ENCODE measurements at places on chromosomes 2 and 18.

DNA sequence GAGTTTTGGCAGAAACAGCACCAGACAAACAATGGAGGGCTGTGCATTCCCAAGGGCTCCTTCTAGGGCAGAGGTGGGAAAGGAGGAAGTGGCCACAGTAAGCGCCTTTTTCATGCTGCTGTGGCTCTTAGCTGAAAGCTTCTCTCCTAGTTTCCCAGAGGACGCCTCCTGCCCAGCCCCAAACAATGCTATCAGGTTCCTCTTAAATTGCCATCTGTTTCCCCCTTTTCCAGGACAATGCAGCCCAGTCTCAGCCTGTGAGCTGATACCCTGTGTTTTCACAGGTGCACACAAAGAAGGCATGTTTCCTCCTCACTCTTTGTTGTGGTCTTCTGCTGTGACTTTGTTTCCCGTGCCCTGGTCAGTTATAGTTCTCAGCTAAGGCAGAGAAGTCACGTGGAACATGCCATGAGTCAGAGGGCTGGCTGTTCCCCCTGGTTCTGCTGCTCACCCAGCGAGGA lies 5.4 kb upstream of the FAM124B start:
- no peak for DNase-seq

GRCh38 chr2:170475878-170476277 lies 239.3 kb upstream of the SP5 start:
- DNase-seq, result no peak

DNA sequence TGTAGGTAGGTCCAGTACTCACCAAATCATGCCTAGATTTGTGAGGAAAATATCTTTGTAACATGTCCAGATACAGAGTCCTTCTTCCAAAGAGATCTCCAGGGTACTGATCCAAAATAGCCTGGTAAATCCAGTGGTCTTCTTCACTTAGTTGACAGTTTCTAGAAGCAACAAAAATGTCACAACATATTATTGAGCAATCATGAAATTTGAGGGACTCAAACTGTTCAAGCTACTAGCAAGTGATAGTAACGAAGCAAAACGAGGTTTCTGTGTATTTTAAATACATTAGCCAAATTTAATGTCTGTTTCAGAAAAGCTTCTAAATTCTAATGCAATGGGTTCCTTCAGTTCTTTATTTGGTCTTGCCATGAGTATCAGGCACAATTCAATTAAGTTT lies 142.8 kb downstream of the CCDC148 start:
- no peak for DNase-seq

DNA sequence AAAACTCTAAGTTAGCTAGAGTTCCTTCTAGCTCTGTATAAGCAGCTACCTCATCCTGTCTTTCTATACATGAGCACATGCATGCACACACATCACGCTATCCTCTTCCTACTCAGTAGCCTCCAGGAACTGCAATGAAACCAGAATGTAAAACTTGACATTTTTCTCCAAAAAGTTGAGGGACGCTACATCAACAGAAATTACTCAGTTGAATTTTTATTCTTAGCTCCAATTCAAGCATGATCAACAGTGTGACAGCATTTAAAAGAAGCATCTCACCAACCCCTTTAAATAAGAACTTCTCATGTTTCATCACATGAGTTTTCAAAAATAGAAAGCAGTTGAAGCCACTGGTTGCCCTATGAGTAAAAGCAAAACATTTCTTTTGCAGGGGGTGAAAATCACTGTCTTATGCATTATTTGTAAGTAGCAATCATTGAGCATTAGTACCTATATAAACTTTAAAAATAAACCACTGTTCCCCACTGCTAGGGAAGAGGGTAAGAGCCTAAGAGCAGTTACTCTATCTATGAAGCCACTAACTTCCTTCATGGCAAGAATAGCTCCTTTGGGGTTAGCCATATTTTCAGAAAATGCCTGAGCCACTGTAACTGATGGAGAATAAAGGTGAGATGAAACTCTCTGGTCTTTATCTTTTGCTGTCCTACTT lies 77.9 kb upstream of the ARL5A start:
- DNase-seq, result no peak

GRCh38 chr2:236823963-236824362 lies 254.3 kb downstream of the ACKR3 start:
- DNase-seq, result no peak

- DNase-seq, result no peak
Measured at GRCh38 chr2:126381091-126381490, 274.9 kb upstream of the GYPC start.

- DNase-seq, result no peak
Measured at GRCh38 chr18:54388203-54389142, 30.8 kb downstream of the C18orf54 start.

DNA sequence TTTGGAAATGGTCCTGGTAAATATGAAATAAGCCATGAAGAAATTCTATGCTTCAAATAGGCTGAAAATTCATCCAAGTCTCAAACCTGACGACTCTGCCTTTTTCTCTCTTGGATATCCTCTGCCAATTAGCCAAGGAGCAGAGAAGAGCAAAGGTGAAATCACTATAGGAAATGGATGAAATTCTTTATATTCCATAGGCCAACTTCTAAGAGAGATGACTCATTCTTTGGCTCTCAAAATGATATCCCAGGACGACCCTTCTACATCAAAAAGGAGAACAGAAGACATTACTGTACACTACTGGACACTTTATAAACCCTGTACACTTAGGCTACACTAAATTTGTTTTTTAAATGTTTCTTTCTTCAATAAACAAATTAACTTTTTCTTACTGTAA lies 22.7 kb downstream of the PDE1A start:
- DNase-seq, result no peak

- DNase-seq, result no peak
Measured at GRCh38 chr2:52874466-52875106, 893.0 kb upstream of the CHAC2 start.

DNA sequence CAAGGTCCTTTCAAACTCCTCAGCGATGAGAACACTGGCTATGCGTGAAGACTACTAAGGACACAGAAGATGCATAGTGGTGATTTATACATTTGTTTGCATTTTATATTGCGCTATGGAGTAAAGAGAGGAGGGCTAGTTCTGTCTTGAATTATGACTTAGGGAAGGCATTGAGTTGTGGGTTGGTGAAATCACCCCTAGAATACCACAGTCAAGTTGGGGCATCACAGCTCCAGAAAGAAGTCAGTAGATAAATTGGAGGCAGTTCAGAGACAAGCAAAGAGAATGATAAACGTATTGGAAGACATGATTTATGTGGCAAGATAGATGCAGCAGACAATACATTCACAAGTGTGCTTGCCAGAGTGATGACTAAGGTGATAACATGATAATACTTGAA lies 460.4 kb downstream of the EPHA4 start:
- DNase-seq, result no peak
